ENCODE measurements at places on chromosomes 1 and 21.

- peak; percentile 21 for DNase-seq
These were observed 60.8 kb upstream of the PGD start for GRCh38 chr1:10338047-10338446.

- DNase-seq, result peak; percentile 14
These were observed 151.9 kb downstream of the TNFSF18 start for GRCh38 chr1:172898866-172899265.

- DNase-seq, result no peak
These were observed 14.2 kb downstream of the MTOR start for GRCh38 chr1:11248169-11248568.

DNA sequence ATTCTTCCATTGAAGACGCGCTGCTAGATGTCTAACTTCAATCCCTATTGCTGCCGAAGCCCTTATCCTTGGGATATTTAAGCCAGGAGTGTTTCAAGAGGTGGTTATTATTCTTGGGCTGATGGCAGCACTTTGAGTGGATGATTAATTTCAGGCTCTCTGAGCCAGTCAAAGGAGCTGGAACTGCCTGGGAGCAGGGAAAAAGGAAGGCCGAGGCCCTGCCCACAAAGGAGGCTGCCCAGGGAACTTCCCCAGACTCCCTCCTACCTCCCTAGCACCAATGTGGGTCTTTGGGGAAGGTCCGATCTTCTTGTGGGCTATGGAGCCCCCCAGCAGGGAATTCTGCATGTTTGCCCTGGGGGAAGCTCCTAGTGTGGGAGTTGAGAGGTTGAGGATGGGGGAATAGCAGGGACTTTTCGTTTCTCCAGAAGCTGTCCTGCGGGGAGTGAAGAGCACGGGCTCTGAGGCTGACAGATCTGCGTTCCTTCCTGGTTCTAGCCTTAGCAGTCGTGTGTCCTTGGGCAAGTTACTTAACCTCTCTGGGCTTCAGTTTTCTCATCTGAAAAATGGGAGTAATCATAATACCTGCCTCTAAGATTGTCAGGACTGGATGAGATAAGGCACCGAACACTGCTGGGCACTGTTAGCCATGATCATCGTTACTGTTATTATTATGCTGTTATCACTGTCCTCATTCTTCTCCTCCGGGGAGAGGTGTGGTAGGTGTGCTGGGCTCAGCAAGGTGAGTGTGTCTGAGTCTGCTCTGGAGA, 6.3 kb downstream of the KCNQ4 start:
- DNase-seq, result no peak

GRCh38 chr1:94049791-94050190, 71.2 kb downstream of the ABCA4 start:
- no peak for DNase-seq

DNA sequence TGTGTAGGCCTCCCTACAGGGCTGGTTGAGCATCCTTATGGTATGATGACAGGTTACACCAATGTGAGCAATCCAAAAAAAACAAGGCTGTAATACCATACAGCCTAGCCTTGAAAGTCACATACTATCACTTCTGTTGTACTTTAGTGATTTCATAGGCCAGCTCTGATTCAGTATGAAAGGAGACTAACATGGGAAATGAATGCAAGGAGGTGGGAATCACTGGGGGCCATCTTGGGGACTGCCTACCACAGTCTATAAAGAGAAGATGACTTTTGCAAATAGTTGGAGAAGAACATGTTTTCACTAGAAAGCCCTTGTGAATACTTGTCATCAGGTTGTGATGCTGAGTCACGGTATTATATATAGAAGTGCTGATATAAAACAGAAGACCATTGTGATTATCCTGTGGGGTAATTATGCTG, 270.7 kb downstream of the S1PR1 start:
- DNase-seq, result no peak

DNA sequence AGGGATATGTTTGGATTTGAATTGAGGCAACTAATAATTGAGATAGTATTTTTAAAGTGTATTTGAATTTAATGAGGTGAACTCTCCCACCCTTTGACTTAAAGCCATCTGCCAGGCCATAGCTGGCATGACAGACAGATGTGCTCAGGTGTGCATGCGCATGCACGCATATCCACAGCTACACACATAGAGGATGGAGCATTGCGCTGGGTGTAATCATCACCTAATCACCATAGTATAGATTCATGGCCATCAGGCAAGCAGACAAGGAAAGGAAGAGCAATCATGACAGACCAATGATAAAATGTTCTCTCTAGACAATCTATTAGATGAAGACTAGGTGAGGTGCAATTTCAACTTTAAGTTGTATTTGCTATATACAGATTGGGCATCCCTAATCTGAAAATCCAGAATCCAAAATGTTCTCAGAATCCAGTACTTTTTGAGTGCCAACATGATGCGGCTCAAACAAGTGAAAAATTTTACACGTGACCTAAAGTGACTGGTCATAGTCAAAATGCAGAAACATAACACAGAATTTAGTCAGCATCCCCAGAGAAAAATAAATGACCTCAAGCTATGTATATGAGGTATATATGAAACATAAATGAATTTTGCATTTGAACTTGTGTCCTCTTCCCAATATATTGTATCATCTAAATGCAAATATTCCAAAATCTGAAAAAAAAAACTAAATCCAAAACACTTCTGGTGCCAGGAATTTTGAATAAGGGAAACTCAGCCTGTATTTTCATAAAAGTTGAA, 70.1 kb downstream of the PTPRC start:
- DNase-seq, result no peak

GRCh38 chr1:84571150-84571535, 3.1 kb downstream of the CTBS start:
- DNase-seq, result no peak

GRCh38 chr1:199866210-199866617, 161.3 kb upstream of the NR5A2 start:
- no peak for DNase-seq

GRCh38 chr1:245054507-245055270, 100.1 kb upstream of the KIF26B start:
- DNase-seq, result no peak

GRCh38 chr1:96366516-96366915, 355.1 kb upstream of the PTBP2 start:
- DNase-seq, result no peak

DNA sequence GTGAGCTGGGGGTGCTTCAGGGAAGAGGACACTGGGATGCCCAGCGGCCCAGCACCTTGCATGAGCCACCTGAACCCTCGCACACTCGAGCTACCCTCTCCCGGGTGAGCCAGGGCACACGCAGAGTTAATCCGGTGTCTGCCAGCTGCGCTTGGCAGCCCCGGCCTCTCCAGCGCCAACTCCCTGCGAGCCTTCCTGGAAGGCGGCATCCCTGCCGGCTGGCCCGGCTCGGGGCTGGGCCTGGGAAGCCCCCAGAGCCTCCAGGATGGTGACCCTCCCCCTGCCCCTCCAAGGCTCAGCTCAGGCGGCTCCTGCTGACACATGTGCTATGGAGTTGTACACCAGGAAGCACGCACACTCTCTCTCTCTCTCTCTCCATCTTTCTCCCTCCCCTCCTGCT, 48.7 kb downstream of the RAP1GAP start:
- DNase-seq, result no peak

GRCh38 chr1:92708368-92708950, 76.4 kb downstream of the EVI5 start:
- no peak for DNase-seq

DNA sequence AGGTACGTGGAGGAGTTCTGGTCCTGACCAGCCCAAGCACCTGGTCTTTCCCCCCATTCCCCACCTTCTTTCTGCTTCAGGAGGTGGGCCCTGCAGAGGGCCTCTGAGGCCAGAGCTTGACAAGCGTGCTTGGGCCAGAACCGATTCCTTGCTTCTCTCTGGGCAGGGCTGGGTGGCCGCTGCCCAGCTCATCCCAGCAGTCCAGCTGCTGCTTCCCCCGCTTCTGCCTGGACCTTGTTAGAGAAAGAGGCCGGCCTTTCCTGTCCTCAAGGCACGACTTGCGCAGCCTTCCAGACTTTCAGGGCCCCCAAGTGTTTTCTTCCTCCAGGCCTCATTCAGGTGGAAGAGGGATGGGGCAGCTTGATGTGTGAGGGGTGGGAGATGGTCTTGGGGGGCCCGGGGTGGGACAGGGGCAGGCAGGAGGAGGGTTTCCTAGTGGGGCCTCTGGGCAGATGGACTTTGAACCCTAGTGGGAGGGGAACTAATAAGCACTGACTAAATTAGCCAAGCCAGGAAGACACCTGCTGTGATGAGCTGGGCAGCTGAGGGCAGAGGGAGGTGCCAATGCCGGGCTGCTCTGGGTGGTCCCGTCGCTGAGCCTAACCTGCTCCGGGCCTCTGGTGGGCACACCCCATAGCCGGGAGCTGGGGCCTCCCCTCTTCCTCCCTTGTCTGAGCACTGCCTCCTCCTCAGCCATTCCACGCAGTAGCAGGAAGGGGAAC, 36.5 kb downstream of the ARHGEF10L start:
- no peak for DNase-seq

- DNase-seq, result peak; percentile 29
These were observed 113.5 kb downstream of the PRDM2 start for GRCh38 chr1:13813398-13814012.

- no peak for DNase-seq
These were observed 76.7 kb downstream of the ASH1L start for GRCh38 chr1:155485945-155486344.

- DNase-seq, result no peak
These were observed 39.8 kb downstream of the TBX15 start for GRCh38 chr1:118948351-118948750.

DNA sequence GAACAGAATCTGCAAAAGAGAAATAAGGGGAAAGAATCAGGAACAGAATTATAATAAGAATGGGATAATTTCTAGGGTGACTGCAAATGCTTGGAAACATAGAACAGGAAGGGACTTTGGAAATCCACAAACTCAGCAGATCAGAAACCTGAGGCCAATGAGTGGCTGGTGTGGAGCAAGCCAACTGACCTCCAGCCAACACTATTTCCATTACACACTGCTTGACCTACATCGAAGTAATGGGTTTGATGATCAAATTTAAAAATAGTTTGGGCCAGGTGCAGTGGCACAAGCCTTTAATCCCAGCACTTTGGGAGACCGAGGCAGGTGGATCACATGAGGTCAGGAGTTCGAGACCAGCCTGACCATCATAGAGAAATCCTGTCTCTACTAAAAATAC, 284.9 kb downstream of the GRIK1 start:
- no peak for DNase-seq

- DNase-seq, result no peak
These were observed 355.5 kb downstream of the HLX start for GRCh38 chr1:221234791-221235190.

DNA sequence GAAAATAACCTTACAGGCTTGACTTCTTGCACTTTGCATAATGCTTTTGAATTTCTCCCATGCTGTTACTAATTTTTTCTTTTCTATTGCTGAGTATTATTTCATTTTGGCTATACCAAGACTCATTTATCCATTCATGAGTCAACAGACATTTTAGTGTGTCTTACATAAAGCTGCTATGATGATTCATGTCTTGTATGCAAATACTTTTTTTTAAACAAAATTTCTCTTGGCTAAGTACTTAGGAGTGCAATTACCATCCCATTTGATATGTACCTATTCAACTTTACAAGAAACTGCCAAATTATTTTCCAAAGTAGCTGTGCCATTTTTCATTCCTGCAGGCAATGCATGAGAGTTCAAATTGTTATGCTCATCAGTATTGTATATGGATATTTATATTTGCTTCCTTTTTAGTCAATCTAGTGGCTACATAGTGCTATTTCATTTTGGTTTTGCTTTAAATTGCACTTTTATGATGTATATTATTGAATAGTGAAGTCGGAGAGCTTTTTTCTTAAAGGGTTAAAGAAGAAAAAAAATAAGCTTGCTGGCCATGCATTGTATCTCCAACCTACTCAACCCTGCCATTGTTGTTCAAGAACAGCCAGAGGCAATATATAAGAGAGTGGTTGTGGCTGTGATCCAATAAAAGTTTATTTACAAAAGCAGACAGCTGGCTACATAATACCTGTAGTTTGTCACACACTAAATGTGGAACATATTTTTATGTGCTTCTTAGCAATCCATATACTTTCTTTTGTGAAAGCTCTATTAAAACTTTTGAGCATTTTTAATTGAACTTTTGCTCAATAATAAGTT, 862.8 kb downstream of the KCNT2 start:
- DNase-seq, result no peak

GRCh38 chr1:226482975-226483700, 65.4 kb upstream of the STUM start:
- no peak for DNase-seq

GRCh38 chr1:97832481-97832880, 88.4 kb downstream of the DPYD start:
- no peak for DNase-seq

DNA sequence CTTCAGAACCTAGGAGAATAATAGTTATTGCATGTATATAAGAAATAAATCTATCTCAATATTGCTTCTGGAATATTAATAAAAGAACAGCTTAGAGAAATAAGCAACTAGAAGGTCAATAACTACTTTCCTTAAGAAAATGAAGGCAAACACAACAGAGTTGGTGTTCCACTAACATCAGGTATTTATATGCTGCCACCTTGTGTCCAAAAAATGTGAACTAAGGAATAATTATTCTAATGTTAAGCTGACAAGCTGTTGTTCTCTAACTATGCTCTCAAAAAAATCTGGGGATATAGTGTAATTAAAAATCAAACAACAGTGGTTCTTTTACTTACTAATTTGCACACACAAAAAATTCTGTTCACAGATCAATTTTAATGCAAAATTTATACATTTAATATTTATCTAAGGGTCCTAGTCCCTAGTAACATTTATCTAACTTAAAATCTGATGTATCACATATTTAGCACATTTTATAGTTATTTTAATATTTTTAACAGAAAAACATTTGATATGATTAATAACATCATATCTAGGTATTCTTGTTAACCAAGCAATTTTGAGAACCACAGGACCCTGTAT, 39.6 kb downstream of the UCHL5 start:
- peak; percentile 4 for DNase-seq

DNA sequence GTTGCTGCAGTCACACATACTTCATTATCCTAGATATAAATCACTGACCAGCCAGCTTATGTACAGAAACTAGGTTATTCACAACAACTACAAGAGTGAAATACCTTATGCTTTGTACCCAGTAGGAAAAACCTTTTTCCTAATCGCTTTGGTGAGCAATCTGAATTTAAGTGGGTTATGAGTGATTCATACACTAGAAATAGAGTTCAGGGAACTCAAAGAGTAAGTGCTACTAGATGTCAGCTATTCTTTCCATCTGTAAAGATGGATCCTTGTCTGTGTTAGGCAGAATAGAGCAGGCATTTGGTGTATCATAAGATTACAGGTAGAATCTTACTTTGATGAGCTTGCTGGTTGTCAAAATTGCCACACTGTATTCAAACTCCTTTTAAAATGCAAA, 101.9 kb downstream of the ZNF644 start:
- no peak for DNase-seq

GRCh38 chr1:183569141-183569540, 21.1 kb downstream of the NCF2 start:
- no peak for DNase-seq

DNA sequence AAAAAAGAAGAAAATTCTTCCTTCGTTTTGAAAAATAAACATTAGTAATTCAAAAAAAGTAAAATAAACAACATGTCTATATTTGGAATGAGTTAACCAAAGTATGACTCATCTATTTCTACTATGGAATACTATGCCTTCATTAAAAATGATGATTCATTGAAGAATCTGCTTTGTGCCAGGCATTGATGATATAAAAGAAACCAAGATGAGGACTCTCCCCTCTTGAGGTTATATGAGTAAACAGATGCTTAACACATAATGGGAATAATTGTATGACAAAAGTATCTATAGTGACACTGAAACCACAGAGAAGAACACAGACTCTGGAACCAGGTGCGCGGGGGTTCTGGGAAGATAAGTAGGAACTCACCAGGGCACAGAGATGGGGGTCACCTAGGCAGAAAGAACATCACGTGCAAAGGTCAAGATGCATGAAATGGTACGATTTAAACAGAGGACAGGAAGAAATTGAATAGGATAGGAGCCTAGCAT, 18.8 kb downstream of the ELF3 start:
- DNase-seq, result no peak

All from neuronal stem cell (in vitro differentiated cells).